Bone marrow (tissue), 2 donors: ENCODE measurements at places on chromosomes 12 and 14.
A peak's percentile ranks its signal among the peaks of the same experiment; 100 is the strongest.

- DNase-seq: no peak
Observed at GRCh38 chr14:77574446-77575115, 41.9 kb downstream of the SPTLC2 start.

GRCh38 chr14:68463705-68464374 is 329.0 kb downstream of the ZFP36L1 start:
- DNase-seq: no peak

DNA sequence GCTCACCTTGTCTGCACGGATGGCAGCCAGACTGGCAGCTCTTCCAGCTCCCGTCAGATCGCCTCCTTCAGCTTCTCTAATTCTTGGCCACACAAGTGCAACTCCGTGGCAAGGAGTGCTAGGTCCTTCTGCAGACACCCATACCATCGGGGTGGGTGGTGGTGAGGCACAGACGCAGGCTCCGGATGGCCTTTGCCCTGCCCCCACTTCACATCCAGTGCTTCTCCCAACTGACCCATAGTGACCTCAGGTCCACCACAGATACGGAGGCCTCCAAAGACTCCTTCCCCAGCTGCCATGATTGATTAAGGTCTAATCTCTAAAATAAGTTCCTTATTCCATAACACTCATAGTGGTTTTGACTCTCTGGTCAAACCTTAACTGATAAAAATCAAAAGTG is 19.9 kb upstream of the CD27 start:
- DNase-seq: no peak

DNA sequence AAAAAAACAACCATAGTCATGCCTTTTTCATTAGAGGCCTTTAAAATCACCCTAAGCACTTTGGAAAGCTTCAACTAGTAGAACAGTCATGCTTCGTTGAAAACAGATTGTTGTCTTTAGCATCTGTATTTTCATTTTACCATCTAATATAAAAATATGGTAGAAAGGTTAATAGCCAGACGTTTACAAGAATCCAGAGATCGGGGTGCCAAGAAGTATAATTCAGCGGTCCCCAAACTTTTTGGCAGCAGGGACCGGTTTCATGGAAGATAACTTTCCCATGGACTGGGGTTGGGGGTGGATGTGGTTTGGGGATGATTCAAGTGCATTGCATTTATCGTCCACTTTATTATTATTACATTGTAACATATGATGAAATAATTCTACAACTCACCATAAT is 138.4 kb downstream of the GLT1D1 start:
- DNase-seq: no peak

DNA sequence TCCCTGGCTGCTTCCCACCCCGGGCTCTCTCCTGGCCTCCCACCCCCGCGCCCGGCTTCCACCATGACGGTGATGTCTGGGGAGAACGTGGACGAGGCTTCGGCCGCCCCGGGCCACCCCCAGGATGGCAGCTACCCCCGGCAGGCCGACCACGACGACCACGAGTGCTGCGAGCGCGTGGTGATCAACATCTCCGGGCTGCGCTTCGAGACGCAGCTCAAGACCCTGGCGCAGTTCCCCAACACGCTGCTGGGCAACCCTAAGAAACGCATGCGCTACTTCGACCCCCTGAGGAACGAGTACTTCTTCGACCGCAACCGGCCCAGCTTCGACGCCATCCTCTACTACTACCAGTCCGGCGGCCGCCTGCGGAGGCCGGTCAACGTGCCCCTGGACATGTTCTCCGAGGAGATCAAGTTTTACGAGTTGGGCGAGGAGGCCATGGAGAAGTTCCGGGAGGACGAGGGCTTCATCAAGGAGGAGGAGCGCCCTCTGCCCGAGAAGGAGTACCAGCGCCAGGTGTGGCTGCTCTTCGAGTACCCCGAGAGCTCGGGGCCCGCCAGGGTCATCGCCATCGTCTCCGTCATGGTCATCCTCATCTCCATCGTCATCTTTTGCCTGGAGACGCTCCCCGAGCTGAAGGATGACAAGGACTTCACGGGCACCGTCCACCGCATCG is 1.8 kb downstream of the KCNA1 start:
- DNase-seq: no peak

DNA sequence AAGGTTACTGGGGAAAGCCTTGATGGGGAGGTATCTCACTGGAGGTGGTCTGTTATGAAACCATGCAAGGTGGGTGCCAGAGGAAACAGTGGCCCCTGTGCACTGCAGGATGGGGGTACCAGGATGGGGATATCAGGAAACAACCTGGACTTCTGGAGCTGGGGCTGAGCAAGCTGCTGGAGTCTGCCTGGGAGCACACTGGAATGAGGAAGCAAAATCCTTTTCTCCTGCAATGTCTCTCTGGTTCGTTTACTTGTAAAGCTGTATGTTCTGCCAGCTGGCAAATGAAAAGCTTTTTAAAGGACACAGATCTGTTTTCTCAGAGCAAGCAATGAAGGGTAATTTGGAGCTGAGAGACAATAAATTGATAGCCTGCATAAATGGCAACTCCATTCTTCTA is 23.2 kb upstream of the SERPINA1 start:
- DNase-seq: no peak

- DNase-seq: peak; percentile 34
Observed at GRCh38 chr14:95545515-95546168, 10.8 kb downstream of the GLRX5 start.

- DNase-seq: no peak
Observed at GRCh38 chr12:131729254-131729955, 18.5 kb downstream of the SFSWAP start.
